ENCODE measurements at places on chromosomes 6 and 20.

- DNase-seq, result no peak
Measured at GRCh38 chr6:158773581-158774449, 45.4 kb downstream of the EZR start.

DNA sequence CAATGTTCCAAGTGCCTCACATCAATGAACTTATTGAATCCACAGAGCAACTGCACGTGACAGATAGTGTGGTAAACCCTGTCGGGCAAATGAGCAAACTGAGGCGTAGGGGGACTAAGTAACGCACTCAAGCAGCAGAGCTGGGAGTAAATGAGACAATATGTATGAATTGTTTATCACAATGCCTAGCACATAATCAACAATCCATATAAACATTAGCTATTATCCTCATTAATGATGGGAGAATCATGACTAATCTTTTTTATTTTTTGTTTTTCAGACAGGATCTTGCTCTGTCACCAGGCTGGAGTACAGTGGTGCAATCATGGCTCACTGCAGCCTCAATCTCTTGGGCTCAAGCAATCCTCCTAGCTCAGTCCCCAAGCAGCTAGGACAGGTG, 43.9 kb upstream of the B4GALT5 start:
- no peak for DNase-seq

GRCh38 chr6:36478051-36478526, 35.3 kb downstream of the KCTD20 start:
- no peak for DNase-seq

- no peak for DNase-seq
Measured at GRCh38 chr20:41316051-41316450, 1.5 kb downstream of the ZHX3 start.

- no peak for DNase-seq
Measured at GRCh38 chr6:96948631-96949030, 24.1 kb downstream of the KLHL32 start.

- DNase-seq, result no peak
Measured at GRCh38 chr6:90575267-90575666, 11.6 kb downstream of the MAP3K7 start.

- DNase-seq, result no peak
Measured at GRCh38 chr6:169619650-169620049, 82.2 kb downstream of the WDR27 start.

- no peak for DNase-seq
Measured at GRCh38 chr6:42372699-42373098, 79.0 kb downstream of the TRERF1 start.

- no peak for DNase-seq
Measured at GRCh38 chr6:73074175-73074574, 151.1 kb downstream of the KHDC1L start.

DNA sequence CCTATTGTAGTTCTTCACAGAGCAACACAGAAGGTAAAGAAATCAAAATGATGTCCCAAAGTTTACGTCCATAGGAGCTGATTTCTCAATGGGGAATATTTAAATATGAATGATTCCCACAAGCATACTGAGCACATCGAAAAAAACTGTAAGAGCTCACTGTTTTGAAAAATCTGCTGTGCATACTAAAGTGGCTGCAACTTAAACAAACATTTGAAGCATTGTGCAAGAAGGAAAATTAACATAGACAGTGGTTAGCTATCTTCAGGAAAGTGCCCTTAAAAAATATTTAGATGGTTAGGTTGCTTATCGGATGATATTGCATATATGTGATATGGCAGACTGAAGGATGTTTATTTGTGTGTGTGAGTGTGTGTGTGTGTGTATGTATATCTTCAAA, 747.6 kb downstream of the RFPL4B start:
- DNase-seq, result no peak

GRCh38 chr6:151488226-151488625, 5.6 kb upstream of the CCDC170 start:
- no peak for DNase-seq

- DNase-seq, result no peak
Measured at GRCh38 chr6:142705054-142705453, 239.9 kb downstream of the HIVEP2 start.

DNA sequence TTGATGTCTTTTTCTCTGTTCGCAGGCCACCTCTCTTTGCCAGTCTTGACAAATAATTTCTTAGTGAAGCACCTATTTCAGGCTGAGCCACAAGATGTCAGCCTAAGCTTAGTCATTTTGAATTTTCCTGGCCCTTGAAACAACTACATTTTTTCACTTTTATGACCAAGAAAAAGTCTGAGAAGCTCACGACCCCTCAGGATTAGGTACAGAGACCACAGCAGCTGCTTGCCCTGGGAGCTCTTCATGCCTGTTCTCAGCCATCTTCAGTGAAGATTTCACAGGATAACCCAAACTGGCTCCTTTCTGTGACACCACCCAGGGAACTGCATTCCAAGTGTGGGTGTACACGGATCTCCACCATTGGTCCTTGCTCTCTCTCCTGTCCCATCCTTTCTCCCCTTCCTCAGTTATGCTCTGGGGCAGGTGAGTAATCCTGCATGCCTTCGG, 38.4 kb upstream of the SPTLC3 start:
- no peak for DNase-seq

DNA sequence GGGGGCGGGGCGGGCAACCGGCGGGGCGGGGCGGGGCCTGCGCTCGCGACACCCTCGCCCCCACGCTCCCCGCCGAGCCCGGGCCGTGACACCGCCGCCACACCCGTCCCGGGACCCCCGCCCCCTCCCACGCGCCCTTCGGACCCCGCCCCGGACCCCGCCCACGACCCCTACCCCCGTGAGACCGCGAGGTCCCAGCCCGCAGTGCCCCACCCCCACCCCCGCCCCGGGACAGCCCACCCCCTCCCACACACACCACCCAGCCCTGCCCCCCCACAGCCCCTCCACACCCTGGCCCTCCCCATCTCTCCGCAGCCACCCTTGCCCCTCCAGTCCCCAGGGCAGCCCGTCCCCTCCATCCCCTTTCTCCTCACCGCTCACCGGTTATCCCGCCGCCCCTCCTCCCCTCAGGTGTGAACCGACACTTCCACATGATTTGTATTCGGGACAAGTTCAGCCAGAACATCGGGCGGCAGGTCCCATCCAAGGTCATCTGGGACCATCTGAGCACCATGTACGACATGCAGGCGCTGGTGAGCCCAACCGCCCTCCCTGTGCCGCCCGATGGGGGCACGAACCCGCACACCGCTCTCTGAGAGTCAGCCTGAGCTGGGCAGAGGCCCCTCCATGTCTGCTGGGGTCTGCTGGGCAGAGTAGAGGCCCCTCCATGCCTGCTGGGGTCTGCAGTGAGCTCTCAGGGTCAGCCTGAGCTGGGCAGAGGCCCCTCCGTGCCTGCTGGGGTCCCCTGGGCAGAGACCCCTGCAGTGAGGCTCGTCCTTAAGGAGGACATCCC, 622 bp downstream of the MRGBP start:
- DNase-seq, result no peak

- DNase-seq, result no peak
Measured at GRCh38 chr20:35963878-35964277, 4.5 kb upstream of the CNBD2 start.

- DNase-seq, result no peak
Measured at GRCh38 chr6:163897030-163897429, 482.5 kb downstream of the QKI start.

DNA sequence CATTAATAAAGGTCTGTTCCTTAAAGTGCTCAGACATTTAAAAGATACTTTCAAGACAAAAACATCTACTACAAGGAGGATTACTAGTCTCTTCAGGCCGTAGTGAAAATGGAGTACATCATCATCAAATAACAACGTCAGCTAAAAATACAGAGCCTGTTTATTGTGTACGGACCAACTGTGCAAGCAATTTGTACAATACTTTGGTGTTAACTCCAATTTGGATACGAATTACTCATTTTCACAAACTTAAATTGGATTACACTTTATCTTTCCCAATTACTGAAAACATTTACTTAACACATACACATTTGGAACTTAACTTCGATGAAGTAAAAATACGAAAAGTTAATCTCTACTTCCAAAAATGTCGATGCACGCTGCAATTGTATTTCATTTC, 802 bp downstream of the CYP39A1 start:
- no peak for DNase-seq

DNA sequence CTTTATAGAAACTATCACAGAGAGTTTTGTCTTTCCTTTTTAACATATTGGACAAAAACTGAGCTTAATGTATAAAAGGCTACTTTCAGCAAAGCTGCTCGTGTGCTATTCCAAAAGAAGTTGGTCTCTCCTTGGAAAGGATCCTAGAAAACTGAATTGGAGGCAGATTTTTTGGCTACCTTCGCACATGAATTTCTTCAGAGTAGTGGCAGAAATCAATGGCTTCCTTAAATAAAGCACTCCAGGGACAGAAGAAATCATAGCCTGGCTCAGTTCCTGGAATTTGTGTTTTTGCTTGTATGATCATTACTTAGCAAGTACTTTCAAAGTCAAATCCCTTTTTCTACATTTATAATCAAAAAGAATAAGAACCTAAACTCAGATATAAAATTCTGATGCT, 780.3 kb downstream of the PHF3 start:
- DNase-seq, result no peak

DNA sequence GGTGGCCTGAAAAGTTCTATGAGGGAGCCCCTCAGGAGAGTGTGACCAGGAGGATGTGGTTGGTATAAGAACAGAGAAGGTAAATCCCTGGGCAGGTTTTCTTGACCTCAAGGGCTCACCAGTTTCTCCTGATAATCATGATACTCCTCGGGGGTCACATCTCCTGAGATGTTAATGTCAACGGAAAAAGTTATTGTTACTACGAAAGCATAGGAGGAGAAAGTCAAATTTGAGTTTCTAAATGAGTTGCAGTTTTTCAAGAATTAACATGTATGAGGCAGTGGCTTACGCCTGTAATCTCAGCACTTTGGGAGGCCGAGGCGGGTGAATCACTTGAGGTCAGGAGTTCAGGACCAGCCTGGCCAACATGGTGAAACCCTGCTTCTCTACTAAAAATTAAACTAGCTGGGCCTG, 23.4 kb downstream of the MGME1 start:
- DNase-seq, result no peak

- no peak for DNase-seq
Measured at GRCh38 chr6:129331450-129332138, 378.4 kb downstream of the ARHGAP18 start.

DNA sequence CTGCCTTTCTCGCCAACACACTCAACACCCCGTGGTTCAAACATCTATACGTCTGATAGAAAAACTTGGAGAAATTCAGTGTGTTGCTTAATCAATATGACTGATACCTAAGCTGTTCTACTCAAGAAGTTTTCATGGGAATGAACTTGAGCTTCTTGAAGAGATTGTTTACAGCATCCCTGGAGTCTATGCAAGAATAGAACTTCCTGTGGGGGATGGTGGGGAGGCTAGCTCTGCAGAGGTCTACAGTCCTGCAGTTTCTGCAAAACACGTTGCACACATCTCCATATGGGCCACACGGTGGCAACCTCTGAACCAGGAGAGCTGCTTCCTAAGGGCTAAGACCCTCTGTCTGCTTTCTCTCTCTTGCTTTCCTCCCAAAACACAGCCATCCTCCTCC, 32.7 kb upstream of the FANCE start:
- peak; percentile 5 for DNase-seq

- DNase-seq, result no peak
Measured at GRCh38 chr6:165390475-165390874, 81.1 kb upstream of the C6orf118 start.

DNA sequence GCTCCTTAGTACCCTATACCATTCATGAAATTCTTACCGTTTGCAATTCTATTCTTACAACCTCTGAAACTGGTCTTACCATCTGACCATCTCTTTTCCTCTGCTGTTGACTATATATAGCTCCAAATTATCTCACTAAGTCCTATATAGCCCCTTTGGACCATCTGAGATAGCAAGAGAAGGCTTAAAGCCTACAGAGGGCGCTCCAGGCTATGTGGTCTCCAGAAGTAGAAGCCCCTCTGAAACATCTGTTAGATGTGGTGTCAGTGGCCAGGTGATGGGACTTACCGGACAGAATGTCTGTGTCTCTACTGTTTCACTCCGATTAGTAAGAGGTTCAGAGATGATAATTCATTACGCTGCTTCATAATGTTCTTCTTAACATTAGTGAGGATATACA, 140.7 kb upstream of the BMP2 start:
- DNase-seq, result no peak

GRCh38 chr6:75317503-75318206, 33.1 kb upstream of the TMEM30A start:
- no peak for DNase-seq

GRCh38 chr6:169960521-169960885, 209.1 kb downstream of the ERMARD start:
- DNase-seq, result no peak

DNA sequence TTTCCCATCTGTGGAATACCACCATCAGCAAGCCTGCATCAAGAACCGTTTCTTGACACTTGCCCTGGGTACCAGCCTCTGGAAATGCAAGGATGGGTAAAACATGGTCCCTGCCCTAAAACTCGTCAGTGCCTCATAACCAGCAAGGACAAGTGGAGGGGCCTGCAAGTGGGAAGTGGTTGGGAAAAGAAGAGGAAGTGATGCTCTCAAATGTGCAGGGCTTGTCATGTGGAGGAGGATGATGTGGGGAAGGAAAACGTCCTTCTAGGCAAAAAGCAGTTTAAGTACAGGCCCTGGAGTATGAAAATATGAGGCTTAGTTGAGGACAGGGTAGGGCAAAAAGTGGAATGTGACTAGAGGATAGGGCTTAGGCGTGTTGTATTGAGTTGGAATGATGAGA, 19.0 kb downstream of the RREB1 start:
- DNase-seq, result no peak

- no peak for DNase-seq
Measured at GRCh38 chr6:108685970-108686369, 125.3 kb downstream of the FOXO3 start.

DNA sequence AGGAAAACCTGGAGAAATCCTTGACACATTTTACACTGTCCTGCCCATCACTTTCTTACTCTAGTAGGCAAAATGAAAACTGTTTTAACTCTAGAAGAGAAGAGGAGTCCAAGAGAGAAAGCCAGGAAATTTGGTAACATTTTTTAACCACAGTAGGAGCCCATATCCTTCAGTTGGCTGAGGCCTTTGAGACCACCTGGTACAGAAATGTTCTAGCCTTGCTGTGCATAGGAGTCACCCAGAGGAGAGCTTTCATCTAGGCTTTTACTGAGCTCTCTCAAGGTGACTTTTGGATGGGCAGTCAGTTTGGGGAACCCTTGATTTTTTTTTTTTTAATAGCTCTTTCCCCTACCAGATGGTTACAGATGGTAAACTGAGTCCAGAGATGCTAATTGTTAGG, 25.0 kb downstream of the LRRN4 start:
- no peak for DNase-seq

DNA sequence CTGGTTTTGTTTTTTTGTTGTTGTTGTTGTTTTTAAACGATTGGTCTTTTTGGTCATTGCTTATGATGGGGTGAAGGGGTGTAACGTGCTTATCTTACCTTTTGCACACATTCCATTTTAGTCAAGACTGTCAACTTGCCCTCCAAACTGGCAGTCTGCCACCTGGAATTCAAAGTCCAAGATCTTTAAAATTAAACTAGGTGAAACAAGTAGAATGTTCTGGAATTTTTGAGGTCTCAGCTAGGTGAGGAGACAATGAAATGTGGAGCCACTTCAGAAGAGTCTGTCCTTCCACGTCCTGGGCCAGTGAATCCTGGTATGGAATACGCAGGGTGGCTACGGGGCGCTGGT, 344.6 kb downstream of the ZFAND3 start:
- DNase-seq, result no peak

Data from activated gamma-delta T cell treated with Interleukin-2 at 50 U/mL for 16 hours (primary cell).